LoVo (cell line): ENCODE measurements at places on chromosomes 7 and 10.

DNA sequence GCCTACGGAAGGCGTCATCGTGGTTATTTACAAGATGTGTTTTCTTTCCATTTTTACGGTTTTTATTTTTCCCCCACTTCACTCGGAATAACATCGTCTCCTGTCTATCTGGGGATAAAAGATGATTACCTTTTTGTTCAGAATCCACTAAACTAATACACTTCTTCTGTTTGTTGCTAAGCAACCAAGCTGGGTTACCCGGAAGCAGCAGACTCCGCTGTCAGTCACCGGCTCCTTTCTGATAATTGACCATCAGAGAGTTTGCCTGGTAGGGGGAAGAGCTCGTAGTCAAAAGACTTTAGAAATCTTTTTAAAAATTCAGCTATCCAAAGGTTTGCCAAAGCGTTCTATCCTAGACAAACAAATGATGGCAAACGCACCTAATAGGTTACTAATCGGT is 75.0 kb upstream of the SFMBT2 start:
- no peak for DNase-seq

GRCh38 chr7:93205046-93205445 is 21.2 kb downstream of the HEPACAM2 start:
- DNase-seq: no peak

- no peak for DNase-seq
These were observed 53.0 kb downstream of the RALA start for GRCh38 chr7:39676346-39676745.

- DNase-seq: no peak
These were observed 8.1 kb downstream of the STK17A start for GRCh38 chr7:43590862-43591557.

DNA sequence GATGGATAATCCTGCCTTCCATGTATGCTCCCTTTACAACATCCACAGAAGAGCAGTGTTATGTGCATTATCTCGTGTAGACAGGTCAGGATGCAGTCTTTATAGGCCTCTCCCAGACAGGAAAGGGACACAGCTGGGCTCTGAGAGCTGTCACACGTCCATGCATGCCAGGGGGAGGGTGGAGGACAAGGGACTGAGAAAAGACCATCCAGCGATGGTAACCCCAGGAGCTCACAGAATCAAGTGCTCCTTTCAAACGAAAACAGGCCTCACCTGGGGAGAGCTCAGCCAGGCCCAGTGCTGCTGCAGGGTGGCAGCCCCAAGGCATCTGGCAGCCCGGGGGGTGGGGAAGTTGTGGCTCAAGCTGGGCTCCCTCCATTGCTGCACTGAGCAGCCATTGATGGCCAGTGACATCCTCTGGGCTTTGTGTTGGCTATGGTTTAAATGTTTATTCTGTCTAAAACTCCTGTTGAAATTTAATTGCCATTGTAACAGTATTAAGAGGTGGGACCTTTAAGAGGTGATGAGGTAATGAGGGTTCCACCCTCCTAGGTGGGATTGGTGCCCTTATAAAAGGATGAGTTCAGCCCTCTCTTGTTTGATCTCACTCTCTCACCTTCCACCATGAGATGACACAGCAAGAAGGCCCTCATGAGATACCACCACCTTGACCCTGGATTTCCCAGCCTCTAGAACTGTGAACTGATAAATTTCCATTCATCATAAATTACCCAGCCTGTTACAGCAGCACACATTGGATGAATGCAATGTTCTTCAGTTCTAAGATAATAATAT is 15.7 kb downstream of the JCAD start:
- DNase-seq: no peak

GRCh38 chr10:115063701-115064658 is 29.2 kb upstream of the ATRNL1 start:
- DNase-seq: no peak
